ENCODE measurements at places on chromosomes 1 and 21.
A peak's percentile ranks its signal among the peaks of the same experiment; 100 is the strongest.

- DNase-seq: no peak
Observed at GRCh38 chr1:8680664-8681650, 136.5 kb downstream of the RERE start.

GRCh38 chr1:1062348-1063163 is 11.6 kb downstream of the RNF223 start:
- DNase-seq: no peak

GRCh38 chr1:185054365-185055060 is 9.2 kb downstream of the RNF2 start:
- no peak for DNase-seq

DNA sequence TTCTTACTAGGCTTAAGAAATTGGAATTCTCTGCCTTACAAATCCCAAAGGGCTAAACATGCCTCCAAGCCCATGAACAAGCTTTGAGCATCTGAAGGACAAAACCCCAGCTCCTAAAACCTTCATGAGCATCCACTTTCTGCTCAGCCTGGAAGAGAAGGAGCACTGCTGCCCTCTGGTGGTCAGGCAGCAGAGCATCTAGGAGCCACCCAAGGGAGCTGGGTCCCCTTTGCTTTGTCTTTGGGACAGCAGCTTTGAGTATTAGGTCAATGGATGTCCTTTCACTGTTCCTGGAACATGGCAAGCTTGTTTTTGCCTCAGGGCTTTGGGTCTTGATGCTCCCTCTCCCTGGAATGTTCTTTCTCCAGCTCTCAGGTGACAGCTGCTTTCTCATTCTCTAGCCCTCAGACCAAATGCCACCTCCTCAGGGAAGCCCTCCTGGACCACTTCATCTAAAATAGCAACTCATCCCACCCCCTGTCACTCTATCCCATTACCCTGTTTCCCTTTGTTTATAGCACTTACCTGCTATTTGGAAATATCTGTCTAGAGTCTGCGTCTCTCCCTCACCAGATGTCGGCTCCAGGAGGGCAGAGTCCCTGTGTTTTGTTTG is 25.7 kb downstream of the RAB7B start:
- peak; percentile 56 for DNase-seq

DNA sequence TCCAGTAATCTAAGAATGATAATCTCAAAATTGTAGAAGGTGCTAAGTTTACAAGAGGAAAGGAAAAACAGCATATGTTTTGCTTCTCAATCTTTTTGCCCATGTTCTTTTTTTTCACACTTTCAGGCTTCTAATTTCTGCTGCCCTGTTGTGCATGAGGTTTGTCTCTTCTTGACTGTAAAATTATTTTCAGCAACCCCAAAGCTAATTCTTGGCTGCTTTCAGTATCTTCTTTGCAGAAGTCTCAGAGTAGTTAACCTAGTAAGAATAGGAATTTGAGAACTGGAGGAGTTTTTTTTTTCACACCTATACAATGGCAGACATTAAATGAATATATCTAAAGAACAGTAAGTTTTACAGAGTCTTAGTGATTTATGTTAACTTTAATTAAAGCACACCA is 26.4 kb downstream of the DENND2D start:
- DNase-seq: no peak

GRCh38 chr1:119226321-119226720 is 85.9 kb upstream of the WARS2 start:
- DNase-seq: no peak

DNA sequence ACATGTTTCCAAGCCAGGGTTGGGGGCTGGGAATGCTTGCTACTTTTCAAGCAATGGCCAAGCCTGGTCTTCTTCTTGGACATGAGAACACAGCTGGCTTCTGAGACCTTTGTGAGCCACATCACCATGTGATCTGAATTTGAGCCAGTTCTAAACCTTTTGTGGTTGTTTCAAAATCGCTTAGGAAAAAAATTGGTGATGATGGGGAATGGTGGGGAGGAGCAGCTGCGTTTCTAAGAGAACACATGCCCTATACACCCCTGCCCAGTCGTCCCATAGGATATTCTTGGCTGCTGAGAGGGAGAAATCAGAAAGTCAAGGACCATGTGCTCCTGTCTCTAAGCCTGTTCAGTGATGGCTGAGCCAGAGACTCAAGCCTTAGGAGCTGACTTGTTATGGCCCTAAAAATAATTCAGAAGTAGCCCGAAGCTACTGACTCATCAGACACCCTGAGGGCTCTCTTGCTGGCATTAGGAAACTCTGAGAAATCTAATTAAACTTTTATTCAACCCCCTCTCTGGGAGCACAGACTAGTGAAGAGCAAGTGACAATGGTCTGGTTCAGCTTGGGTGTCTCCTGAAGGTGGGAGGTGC is 30.5 kb downstream of the CCDC185 start:
- no peak for DNase-seq

Measured in left ventricle myocardium inferior (tissue), 1 donor.